ENCODE measurements at places on chromosomes 1 and 21.

DNA sequence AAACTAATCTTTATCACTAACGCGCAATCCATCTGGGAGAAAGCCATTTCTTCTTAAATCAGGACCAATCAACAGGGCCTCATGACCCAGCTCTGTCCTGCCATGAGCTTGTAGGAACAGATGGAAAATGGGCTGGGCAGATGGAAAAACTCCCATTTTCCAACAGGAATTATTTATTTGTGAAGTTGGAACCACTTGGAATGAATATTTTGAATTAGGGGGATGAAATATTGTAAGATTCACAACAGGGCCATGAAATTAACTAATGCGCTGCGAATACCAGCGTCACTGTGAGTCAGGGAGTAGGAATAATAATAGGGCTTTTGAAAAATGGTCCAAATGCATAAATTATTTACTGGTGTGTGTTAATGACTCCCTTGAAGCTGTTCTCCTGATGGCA is 53.1 kb upstream of the CYP2J2 start:
- DNase-seq = no peak

DNA sequence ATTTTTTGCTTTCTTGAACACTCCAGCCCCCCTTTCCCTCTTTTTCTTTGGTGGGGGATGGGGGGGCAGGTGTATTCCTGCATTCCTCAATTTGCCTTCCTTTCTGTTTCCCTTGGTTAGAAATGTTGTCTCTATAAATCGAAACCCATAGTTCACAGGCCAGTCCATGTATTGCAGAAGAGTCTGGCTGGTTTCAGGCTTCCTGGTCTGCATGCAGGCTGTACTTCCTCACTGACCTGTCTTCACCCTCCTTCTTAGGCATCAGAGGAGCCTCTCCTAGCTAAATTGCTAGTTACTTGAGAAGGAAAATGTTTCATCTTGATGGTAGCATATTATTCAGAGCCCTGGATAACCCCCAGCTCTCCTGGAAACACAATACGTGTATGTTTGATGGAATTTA is 140.0 kb downstream of the SPATA46 start:
- no peak for DNase-seq

DNA sequence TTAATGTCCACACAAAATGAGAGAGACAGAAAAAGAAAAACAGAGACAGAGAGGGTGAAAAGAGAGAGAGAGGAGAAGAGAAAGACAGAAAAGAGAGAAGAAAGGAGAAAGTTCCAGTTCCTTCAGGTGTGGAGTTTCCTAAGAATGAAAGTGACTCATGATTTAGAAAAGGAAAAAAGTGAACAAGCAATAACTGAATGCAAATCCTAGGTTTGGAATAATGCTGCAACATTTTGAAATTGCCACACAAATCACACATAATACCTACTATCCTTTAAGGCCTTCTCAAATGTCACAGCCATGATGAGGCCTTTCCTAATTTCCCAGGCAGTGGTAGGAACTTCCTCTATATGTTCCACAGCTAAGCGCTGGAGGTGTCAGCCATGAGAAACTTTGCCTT is 31.5 kb upstream of the XPR1 start:
- DNase-seq = no peak

- no peak for DNase-seq
These were observed 395.5 kb downstream of the RPS6KC1 start for GRCh38 chr1:213446496-213446895.
